ENCODE measurements at places on chromosomes 16 and 17.

DNA sequence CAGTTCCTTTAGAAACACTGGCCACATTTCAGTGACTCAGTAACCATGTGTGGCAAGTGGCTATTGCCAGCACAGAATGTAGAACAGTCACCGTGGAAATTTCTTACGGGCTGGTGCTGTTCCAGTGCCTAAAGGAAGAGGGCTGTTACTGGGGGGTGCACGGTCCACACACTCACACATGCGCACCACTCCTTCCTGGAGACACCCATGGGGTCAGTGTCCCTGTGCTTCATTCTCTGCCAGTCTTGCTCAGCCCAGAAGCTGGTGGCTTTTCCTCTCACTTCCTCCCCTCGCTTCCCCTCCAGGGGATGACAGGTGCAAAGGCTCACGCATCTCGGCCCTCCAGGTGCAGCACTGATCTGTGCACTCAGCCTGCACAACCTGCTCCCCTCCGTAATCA, 115.6 kb downstream of the CCDC182 start:
- DNase-seq = no peak

- DNase-seq = no peak
These were observed 108.8 kb upstream of the RPL38 start for GRCh38 chr17:74094651-74095050.

DNA sequence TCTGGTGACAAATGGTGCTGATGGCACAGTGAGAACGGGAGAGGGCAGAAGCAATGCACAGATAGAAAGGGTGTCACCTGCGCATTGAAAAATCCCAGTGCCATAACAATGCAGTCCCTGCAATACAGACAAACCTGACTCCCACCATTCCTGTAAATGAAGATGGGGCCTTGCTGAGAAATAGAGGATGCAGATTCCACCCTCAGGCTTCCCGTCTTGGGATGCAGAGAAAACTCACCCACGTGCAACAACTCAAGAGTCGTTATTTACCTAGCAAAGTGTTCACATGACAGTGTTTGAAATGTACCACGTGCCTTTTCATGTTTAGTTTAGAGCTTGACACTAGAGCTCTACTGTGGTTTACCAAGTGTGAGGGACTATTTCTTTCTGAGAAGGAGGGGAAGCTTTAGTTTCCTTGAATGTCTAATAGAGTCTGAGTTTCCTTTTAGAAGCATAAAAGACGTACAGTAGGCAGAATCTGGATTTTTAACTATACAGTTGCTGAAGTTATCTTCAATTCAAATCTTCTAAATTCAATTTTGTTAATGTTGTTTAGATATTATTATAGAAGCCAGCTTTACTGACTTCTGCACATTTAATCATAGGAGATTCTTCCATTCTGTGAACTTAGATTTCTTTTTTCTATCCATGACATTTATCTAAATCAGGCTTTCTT, 35.6 kb downstream of the WWOX start:
- no peak for DNase-seq

- DNase-seq = no peak
These were observed 251.6 kb downstream of the C16orf95 start for GRCh38 chr16:87065446-87066132.

- DNase-seq = no peak
These were observed 70.9 kb upstream of the METRNL start for GRCh38 chr17:83008526-83008925.

Measured in hindlimb muscle (tissue), 1 donor.